Stomach (tissue), 19 donors: ENCODE measurements at places on chromosomes 6 and 20. TPM values are rescaled to one million over a fixed set of nuclear protein-coding genes. Genes with fewer than 3 reads are reported as not detected.

The SLC22A2 gene
- total RNA-seq = not detected

The PRPF6 gene
- 67.4 TPM for total RNA-seq

The PRR18 gene
- total RNA-seq = 0.18 TPM

The DDX43 gene
- 4.4 TPM for total RNA-seq

The LRRN4 gene
- total RNA-seq = not detected

The SCRT2 gene
- not detected for total RNA-seq

The KCNK15 gene
- 1.5 TPM for total RNA-seq

The HNF4A gene
- 10.3 TPM for total RNA-seq

The NKAIN2 gene
- total RNA-seq = 9.6 TPM

The SLC4A11 gene
- 5.8 TPM for total RNA-seq

The TBX18 gene
- 1.0 TPM for total RNA-seq

The TBC1D22B gene
- 6.1 TPM for total RNA-seq

DNA sequence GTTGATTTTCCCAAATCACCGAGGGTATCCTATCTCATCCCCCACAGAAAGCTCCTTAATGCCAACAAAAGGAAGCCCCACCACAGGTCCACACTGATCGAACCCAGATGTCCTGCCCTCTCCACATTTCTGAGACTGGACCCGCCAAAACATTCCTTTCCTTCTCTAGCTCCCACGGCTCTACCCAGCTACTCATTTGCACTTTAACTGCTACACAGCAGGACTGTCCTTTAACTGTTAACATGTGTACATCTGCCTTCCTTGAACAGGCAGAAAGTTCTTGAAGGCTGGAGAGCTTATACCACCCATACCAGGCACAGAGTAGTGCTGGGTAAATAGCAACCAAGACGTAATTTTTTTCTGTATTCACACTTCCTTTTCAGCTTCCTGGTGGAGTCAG lies 68.6 kb downstream of the TRMT6 start:
- peaks cover 3% of the 10 kb centered on the region for H3K27me3 ChIP-seq
- H3K4me3 ChIP-seq = no peak overlapping the region
- no peaks in the 10 kb centered on the region for H3K4me1 ChIP-seq
- H3K27ac ChIP-seq = no peak overlapping the region
- no peaks in the 10 kb centered on the region for H3K36me3 ChIP-seq
- DNase-seq = no peak

GRCh38 chr20:2101865-2102584 lies 398 bp downstream of the STK35 start:
- H3K4me1 ChIP-seq = peaks cover 43% of the 10 kb centered on the region
- peaks cover 4% of the 10 kb centered on the region for H3K36me3 ChIP-seq
- peak; percentile 91 for DNase-seq
- peak overlapping the region; percentile 99 for H3K27ac ChIP-seq

DNA sequence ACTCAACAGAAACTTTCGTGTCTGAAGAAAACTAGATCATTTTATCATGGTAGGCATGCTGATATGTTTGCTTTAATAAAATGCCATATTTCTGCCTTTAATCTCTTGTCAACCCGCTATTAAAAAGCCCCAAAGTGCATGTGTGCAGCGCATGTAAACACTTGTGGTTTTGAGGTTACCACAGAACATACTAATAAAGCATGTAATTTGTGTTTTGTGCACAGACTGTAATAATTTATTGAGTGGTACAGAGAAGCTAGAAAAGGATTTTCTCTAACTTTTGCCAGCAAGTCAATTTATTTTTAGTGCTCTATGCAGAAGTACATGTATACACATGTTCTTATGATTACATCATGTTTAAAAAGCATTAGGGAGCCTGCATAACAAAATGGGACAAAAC lies 349.9 kb upstream of the SLC35B3 start:
- H3K27ac ChIP-seq = no peak overlapping the region
- no peak overlapping the region for H3K4me3 ChIP-seq
- no peaks in the 10 kb centered on the region for H3K4me1 ChIP-seq

DNA sequence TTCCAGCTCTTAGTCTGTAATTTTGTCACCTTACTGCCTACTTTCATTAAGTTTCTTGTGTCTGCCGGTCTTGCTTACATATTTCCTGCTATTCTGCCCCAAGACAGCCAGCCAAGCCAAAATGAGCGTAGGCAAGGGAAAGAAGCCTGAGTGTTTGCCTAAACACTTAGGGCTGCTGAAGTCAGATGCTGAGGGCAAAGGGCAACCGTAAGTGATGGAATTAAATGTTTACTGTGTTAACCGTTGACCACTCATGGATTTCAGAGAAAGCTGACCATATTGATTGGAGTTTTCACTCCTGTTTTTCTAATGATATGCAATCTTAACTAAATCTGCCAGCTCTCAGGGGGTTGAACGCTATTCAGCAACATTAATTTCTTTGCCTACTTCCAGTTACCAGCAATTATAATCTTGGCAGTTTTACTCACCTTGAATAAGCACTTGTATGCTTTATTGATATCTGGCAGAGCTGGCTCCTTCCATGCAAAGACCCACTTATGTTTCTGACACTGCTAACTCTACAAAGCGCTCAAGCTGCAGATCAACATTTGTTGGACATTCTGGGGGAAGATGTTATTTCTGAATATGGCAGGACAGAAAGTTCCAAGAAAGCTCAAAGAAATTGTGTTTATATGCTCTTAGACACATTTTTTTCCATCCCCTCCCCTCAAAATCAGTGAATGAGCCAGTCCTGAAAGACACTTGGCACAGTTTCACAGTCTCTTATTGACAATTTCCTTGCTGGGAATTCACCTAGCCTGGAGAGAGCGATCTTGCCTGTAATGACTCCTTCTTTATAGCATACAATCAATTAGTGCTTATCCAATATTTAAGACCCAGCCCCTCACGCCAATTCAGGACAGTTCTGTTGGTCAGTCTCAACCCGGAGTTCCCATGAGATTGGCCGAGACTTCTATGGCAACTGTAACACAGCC lies 183.8 kb downstream of the PLCB1 start:
- H3K27ac ChIP-seq = no peak overlapping the region
- H3K27me3 ChIP-seq = no peaks in the 10 kb centered on the region
- no peak overlapping the region for H3K4me3 ChIP-seq
- no peaks in the 10 kb centered on the region for H3K36me3 ChIP-seq

- H3K27ac ChIP-seq = peak overlapping the region; percentile 74
- H3K36me3 ChIP-seq = peaks cover 20% of the 10 kb centered on the region
- no peaks in the 10 kb centered on the region for H3K27me3 ChIP-seq
- DNase-seq = peak; percentile 51
- no peak overlapping the region for H3K4me3 ChIP-seq
- H3K4me1 ChIP-seq = peaks cover 78% of the 10 kb centered on the region
Observed at GRCh38 chr20:17646209-17646960, 35.7 kb downstream of the RRBP1 start.

- no peaks in the 10 kb centered on the region for H3K36me3 ChIP-seq
- peaks cover 65% of the 10 kb centered on the region for H3K4me1 ChIP-seq
- no peaks in the 10 kb centered on the region for H3K27me3 ChIP-seq
Observed at GRCh38 chr6:15248451-15249370, 2.8 kb downstream of the JARID2 start.

GRCh38 chr6:43107344-43108062 lies 31.4 kb downstream of the PTK7 start:
- H3K4me3 ChIP-seq = no peak overlapping the region
- no peaks in the 10 kb centered on the region for H3K36me3 ChIP-seq
- no peak for DNase-seq
- no peaks in the 10 kb centered on the region for H3K4me1 ChIP-seq
- H3K27me3 ChIP-seq = no peaks in the 10 kb centered on the region

DNA sequence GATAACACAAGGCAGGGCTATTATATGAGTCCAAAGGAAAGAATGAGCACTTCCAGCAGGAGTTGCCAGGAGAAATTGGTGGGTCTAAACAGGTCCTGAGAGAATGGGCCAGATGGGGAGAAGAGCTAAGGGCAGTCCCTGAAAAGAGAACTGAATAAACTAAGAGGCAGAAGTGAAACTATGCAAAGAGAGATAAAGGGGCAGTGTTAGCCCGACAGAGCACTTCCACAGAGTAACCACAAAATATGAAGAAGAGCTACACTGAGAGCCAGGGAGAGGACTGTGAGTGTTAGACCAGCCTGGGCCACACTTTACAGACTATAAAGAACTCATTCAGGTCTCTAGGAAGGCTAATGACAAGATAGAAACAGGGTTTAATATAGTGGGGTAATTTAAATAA lies 43.8 kb downstream of the RALGAPA2 start:
- H3K4me1 ChIP-seq = peaks cover 24% of the 10 kb centered on the region
- no peak overlapping the region for H3K4me3 ChIP-seq
- H3K27ac ChIP-seq = no peak overlapping the region
- DNase-seq = peak; percentile 18
- H3K36me3 ChIP-seq = no peaks in the 10 kb centered on the region

DNA sequence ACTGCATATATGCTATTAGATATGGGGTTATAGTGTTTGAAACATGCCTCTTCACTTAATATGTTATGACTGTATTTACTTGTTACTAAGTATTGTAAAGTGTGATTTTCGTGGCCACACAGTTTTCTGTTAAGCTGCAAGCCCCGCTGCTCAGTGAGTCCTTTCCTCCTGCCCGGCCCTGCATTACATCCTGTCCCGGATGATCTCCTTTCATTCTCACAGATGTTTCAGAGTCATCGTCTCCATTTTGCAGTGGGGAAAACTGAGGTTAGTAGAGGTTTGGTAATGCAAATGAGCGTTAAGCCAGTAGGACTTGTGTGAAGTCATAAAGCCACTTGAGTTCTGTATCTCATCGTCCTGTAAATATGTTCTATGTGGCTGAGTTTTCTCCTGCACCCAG lies 155.5 kb downstream of the CFAP61 start:
- no peak overlapping the region for H3K27ac ChIP-seq
- H3K27me3 ChIP-seq = no peaks in the 10 kb centered on the region
- H3K4me3 ChIP-seq = no peak overlapping the region
- H3K4me1 ChIP-seq = peaks cover 4% of the 10 kb centered on the region
- no peaks in the 10 kb centered on the region for H3K36me3 ChIP-seq
- DNase-seq = no peak

DNA sequence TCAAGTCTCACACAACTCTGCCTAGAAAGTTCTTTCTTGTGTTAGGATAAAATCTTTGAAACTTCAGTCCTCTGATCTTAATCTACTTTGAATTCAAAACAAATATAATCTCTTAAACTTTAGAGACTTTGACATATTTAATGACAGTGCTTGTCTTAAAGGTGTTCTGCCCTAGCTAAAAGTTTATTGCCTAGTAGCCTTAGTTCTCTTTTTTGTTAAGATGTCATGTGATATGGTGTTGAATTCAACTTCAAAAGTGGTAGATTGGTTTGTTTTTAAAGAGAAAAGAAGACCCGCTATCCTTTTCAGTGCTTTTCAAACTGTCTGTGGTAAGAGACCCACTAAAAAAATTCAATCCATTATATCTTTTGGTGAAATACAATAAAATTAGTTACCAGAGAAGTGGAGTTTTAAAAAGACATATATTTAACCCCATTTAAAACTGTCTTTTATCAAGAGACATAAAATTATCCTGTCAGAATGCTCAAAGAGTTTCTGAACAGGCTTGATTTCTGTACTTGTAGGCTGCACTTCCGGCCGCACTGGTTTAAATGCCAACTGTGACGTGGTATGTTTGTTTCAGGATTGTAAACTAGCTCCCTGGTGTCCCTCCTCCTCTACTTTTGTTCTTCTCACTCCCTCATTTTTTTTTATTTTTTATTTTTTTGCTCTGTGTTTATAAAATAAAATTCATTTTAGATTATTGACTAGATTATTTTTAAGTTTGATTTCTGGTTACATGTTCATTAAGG lies 76.5 kb downstream of the QKI start:
- H3K27ac ChIP-seq = peak overlapping the region; percentile 54
- H3K4me3 ChIP-seq = no peak overlapping the region
- no peaks in the 10 kb centered on the region for H3K27me3 ChIP-seq
- H3K4me1 ChIP-seq = peaks cover 69% of the 10 kb centered on the region
- no peaks in the 10 kb centered on the region for H3K36me3 ChIP-seq
- peak; percentile 88 for DNase-seq

GRCh38 chr20:8800089-8800488 lies 268.8 kb upstream of the PLCB4 start:
- H3K36me3 ChIP-seq = no peaks in the 10 kb centered on the region
- no peaks in the 10 kb centered on the region for H3K4me1 ChIP-seq
- no peak overlapping the region for H3K27ac ChIP-seq

DNA sequence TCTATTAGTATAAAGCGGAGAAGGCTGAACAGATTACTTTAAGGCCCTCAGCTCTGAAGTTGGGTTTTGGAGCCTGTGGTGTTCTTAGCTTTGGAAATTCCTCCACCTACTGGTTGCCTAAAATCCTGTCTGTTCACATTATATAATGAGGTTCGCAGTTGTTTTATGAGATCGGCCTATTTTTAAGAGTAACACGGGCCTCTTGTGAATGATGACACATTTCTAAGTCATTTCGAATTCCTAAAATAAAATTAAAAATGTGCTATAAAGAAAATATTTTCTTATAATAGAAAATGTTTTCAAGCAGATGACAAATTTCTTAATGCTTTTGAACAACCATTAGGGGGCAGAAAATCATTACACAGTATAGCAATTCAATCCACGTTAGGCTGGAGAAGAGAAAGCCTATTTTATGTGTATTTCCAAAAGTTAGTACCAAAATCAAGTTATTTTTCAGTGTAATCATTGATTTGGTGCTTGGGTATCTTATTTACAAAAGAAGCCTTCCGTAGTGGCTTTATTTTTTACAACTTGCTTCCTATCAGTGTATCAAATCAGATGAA lies 15.8 kb upstream of the FAM8A1 start:
- DNase-seq = no peak
- no peaks in the 10 kb centered on the region for H3K4me1 ChIP-seq
- no peaks in the 10 kb centered on the region for H3K36me3 ChIP-seq

- no peak overlapping the region for H3K4me3 ChIP-seq
- peak; percentile 74 for DNase-seq
- peak overlapping the region; percentile 73 for H3K27ac ChIP-seq
- peaks cover 29% of the 10 kb centered on the region for H3K4me1 ChIP-seq
- H3K36me3 ChIP-seq = peaks cover 4% of the 10 kb centered on the region
Observed at GRCh38 chr6:39184906-39185580, 44.2 kb downstream of the KCNK5 start.

DNA sequence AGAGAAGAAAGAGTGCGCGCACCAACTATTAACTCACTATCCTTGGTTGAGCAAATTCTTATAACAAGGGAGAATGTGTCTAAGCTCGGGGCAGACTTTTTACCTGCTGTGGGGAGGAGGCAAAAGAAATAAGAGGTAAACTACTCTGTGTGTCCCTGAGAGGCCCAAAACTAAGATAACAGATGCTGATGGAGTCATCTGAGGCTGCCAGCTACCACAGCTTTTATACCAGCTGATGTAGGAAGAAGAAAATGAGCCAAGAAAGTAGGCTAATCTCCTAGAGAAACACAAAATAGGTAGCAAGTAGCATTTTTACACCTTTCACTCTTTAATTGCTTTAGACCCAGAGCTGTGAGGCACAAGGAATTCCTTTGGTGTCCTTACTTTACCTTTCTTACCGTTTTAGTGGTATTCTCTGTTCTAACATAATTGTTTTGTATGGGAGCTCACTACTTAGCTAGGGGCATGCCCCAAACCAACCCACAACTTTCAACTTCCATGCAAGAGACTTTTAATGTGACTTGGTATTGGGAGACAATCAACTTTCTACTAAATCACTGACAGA lies 27.8 kb upstream of the PIM1 start:
- no peak for DNase-seq
- H3K27me3 ChIP-seq = no peaks in the 10 kb centered on the region
- H3K36me3 ChIP-seq = no peaks in the 10 kb centered on the region
- H3K4me1 ChIP-seq = peaks cover 16% of the 10 kb centered on the region
